ENCODE measurements at places on chromosomes 1 and 21.

GRCh38 chr1:12177999-12178441, 11.2 kb downstream of the TNFRSF1B start:
- peaks cover 24% of the 10 kb centered on the region for H3K36me3 ChIP-seq
- peak overlapping the region; percentile 88 for H3K27ac ChIP-seq
- no peaks in the 10 kb centered on the region for H3K27me3 ChIP-seq
- peak overlapping the region; percentile 44 for H3K4me3 ChIP-seq

DNA sequence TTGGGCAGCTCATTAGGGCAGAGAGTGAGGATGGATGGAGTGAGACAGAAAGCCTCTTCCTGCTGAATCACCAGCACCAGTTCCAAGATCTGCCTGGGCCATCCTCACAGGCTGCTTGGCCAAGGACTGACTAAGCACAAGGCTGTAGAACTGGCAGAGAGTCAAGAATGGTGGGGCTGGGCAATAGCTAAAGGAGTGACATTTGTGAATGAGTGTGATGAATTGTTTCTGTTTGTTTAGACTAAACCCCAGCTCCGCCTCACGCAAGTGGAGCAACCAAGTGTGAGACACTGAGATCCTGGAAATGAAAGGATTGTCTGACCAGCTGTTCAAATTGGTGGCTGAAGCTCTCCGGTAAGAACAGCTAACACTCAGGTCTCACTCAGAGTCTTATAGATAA, 38.6 kb downstream of the BRINP2 start:
- no peaks in the 10 kb centered on the region for H3K4me1 ChIP-seq
- H3K36me3 ChIP-seq: no peaks in the 10 kb centered on the region
- no peaks in the 10 kb centered on the region for H3K27me3 ChIP-seq
- DNase-seq: no peak
- H3K4me3 ChIP-seq: no peak overlapping the region
- H3K27ac ChIP-seq: no peak overlapping the region

- no peaks in the 10 kb centered on the region for H3K36me3 ChIP-seq
- no peaks in the 10 kb centered on the region for H3K4me1 ChIP-seq
- H3K4me3 ChIP-seq: no peak overlapping the region
- H3K27me3 ChIP-seq: no peaks in the 10 kb centered on the region
- no peak for DNase-seq
These were observed 109.4 kb downstream of the RGL1 start for GRCh38 chr1:183914276-183914675.

GRCh38 chr1:229629261-229629660, 3.2 kb downstream of the URB2 start:
- peaks cover 4% of the 10 kb centered on the region for H3K36me3 ChIP-seq
- no peak for DNase-seq
- no peak overlapping the region for H3K4me3 ChIP-seq
- H3K27me3 ChIP-seq: no peaks in the 10 kb centered on the region
- no peak overlapping the region for H3K27ac ChIP-seq

- H3K27ac ChIP-seq: no peak overlapping the region
- H3K4me1 ChIP-seq: peaks cover 6% of the 10 kb centered on the region
- H3K36me3 ChIP-seq: no peaks in the 10 kb centered on the region
- no peaks in the 10 kb centered on the region for H3K27me3 ChIP-seq
- no peak for DNase-seq
These were observed 14.0 kb upstream of the SYNC start for GRCh38 chr1:32716312-32717148.

DNA sequence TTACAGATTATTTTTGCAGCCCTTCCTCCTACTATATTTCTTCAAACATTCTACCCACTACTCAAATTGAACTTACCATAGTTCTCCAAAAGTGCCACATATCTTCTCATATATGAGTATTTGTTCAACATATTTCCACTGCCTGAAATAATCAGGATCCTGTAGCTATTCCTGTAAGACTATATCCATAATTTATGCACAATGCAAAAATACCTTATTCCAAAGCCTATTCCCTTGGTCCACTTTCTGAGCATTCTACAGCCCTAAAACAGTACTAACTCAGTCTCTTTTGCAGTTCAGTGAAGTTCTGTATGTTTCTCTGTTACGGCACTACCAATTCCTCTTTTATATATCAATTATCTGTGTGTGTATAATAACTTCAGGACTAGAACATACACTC, 1283.7 kb upstream of the ADGRL2 start:
- no peaks in the 10 kb centered on the region for H3K4me1 ChIP-seq
- H3K27me3 ChIP-seq: no peaks in the 10 kb centered on the region
- H3K27ac ChIP-seq: no peak overlapping the region
- H3K36me3 ChIP-seq: no peaks in the 10 kb centered on the region

DNA sequence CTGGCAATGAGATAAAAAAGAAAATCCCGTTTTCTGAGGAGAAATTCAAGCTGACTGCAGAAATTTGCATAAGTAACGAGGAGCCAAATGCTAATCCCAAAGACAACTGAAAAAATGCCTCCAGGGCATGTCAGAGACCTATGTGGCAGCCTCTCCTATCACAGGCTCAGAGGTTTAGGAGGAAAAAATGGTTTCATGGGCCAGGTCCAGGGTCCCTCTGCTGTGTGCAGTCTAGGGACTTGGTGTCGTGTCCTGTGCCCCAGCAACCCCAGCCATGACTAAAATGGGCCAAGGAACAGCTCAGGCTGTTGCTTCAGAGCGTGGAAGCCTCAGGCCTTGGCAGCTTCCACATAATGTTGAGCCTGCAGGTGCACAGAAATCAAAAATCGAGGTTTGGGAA, 456.5 kb downstream of the DPYD start:
- DNase-seq: no peak
- H3K36me3 ChIP-seq: no peaks in the 10 kb centered on the region
- no peak overlapping the region for H3K27ac ChIP-seq
- H3K4me3 ChIP-seq: no peak overlapping the region

GRCh38 chr1:173093691-173094445, 43.1 kb upstream of the TNFSF18 start:
- no peak overlapping the region for H3K27ac ChIP-seq
- no peaks in the 10 kb centered on the region for H3K4me1 ChIP-seq
- DNase-seq: no peak
- H3K4me3 ChIP-seq: no peak overlapping the region

GRCh38 chr1:91684481-91685196, 184.0 kb downstream of the CDC7 start:
- no peak overlapping the region for H3K4me3 ChIP-seq
- H3K4me1 ChIP-seq: peaks cover 8% of the 10 kb centered on the region
- H3K27me3 ChIP-seq: no peaks in the 10 kb centered on the region
- DNase-seq: no peak
- H3K27ac ChIP-seq: no peak overlapping the region

- no peaks in the 10 kb centered on the region for H3K27me3 ChIP-seq
- H3K4me3 ChIP-seq: no peak overlapping the region
- peaks cover 8% of the 10 kb centered on the region for H3K4me1 ChIP-seq
- DNase-seq: no peak
These were observed 166.1 kb downstream of the HIVEP3 start for GRCh38 chr1:41752514-41753170.

- H3K27me3 ChIP-seq: no peaks in the 10 kb centered on the region
- peak overlapping the region; percentile 11 for H3K27ac ChIP-seq
- H3K4me3 ChIP-seq: no peak overlapping the region
- no peak for DNase-seq
- peaks cover 41% of the 10 kb centered on the region for H3K4me1 ChIP-seq
- H3K36me3 ChIP-seq: no peaks in the 10 kb centered on the region
These were observed 32.1 kb downstream of the ARID4B start for GRCh38 chr1:235295902-235296350.

DNA sequence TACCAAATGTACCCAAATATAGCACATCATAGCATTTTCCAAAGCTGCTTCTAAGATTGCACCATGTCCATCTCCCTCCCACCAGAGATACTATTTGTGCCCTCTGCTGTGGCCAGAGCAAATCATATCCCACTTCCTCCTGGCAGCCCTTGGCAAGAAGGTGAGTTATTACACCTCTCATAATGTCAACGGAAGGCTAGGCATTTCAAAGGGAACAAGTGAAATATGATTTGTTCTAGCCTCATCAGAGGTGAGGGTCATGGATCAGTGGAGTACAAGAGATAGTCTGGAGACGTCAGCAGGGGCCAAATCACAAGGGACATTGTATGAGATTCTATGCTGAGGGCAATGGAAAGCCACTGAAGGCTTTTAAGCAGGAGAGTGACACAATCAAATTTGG, 90.2 kb upstream of the BCAR3 start:
- no peaks in the 10 kb centered on the region for H3K4me1 ChIP-seq
- DNase-seq: no peak
- H3K27me3 ChIP-seq: no peaks in the 10 kb centered on the region

DNA sequence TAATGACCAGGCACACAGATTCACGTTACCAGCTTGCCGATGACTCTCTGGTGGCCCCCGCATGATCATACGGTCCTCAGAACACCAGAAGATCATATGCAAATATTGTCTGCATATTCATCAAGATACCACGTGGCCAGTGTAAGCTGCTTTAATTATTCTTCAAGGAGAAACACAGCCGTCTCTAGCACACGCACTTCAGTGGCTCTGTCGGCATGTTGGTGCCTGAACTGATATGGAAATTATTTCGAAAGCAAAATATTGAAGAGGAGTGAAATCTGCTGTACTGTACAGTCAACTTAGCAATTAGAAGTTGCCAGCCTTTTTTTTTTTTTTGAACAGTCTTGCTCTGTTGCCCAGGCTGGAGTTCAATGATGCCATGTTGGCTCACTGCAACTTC, 5.9 kb upstream of the KIF26B start:
- DNase-seq: no peak
- H3K4me1 ChIP-seq: peaks cover 7% of the 10 kb centered on the region
- H3K4me3 ChIP-seq: no peak overlapping the region
- H3K27me3 ChIP-seq: peaks cover 2% of the 10 kb centered on the region
- H3K36me3 ChIP-seq: no peaks in the 10 kb centered on the region
- no peak overlapping the region for H3K27ac ChIP-seq

- H3K4me3 ChIP-seq: no peak overlapping the region
- no peak for DNase-seq
- H3K36me3 ChIP-seq: no peaks in the 10 kb centered on the region
- no peaks in the 10 kb centered on the region for H3K4me1 ChIP-seq
These were observed 32.7 kb downstream of the FCER1A start for GRCh38 chr1:159334797-159335196.

DNA sequence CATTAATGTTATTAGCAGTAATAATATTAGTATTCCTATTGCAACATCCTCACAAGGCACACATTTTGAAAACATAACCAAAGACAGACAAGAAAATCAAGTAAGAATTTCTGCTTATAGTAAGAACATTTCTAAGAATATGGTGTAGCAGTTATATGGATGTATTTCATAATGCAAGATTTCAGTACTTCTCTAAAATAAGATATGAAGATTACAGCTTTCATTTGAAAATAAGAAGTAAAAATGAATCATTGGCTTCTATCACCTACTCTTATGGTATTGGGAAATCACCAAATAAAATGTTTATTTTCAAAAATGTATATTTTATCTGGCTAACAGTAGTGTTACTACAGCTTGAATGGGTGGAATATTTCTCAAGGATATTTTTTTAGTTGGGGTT, 103.8 kb upstream of the USP25 start:
- no peaks in the 10 kb centered on the region for H3K4me1 ChIP-seq
- DNase-seq: no peak
- H3K36me3 ChIP-seq: no peaks in the 10 kb centered on the region
- no peak overlapping the region for H3K27ac ChIP-seq
- H3K27me3 ChIP-seq: no peaks in the 10 kb centered on the region

DNA sequence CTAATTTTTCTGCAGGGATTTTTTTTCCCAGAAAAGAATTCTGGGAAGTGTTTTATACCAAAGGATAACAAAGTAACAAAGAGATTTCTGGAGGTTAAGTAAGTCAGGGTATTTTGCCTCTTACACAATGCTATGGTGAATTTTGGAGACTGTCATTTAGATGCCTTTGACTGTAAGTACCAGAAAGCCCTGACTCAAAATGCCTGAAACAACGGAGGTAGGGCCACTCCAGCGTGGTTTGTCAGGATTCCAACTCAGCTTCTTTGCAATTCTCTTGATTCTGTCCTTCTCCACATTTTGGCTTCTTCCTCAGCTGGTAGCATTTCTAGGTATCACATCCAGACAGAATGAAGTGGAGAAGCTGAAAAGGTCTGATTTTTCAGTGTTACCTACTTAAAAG, 106.5 kb downstream of the UCHL5 start:
- H3K4me3 ChIP-seq: no peak overlapping the region
- H3K27ac ChIP-seq: no peak overlapping the region
- H3K4me1 ChIP-seq: no peaks in the 10 kb centered on the region
- DNase-seq: no peak
- no peaks in the 10 kb centered on the region for H3K36me3 ChIP-seq

DNA sequence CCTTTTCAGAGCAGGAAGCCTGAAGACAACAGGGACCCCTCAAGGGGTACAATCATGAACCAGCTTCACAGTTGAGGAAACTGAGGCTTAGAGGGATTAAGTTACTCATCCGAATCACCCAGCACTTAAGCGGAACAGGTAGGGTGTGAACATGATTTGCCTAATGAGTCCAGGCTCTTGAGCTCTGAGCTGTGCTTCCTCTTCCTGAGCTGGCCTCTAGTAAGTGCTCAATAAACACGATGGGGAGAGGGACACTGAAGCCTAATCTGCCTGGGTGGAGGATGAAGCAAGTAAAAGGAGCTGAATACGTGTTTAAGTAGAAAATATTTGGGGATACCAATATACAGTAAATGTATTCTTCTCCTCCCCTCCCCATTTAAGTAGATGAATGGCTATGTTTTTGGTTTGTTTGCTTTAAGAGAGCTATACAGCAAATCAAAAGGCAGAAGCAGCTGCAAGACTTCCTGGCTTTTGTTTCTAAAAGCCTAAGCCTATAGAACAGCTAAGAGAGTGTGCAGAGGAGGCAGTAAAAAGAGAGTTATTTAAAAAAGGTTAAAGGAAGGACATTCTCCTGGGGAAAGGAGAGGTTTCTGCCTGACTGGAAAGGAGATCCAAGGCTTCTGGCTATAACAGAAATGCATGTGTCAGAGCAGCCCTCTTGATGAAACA, 20.5 kb downstream of the STPG1 start:
- H3K36me3 ChIP-seq: no peaks in the 10 kb centered on the region
- H3K27ac ChIP-seq: peak overlapping the region; percentile 88
- H3K4me3 ChIP-seq: no peak overlapping the region
- no peaks in the 10 kb centered on the region for H3K27me3 ChIP-seq

DNA sequence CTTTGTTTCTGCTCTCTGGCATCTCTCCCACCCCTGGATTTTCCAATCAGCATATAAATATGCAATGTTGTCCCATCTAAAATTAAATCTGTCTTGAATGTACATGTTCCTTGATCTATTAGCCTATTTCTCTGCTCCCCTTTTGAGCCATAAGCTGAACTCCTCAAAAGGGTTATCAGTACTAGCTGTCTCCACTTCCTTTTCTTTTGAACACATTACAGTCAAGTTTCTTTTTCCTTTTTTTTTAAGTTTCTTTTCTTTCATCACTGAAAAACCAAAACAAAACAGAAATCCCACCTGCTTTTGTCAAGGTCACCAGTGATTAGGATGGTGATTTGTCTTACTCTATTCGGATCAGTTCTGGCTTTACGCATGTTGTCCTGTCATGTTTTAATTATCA, 29.3 kb downstream of the XCL2 start:
- no peak overlapping the region for H3K4me3 ChIP-seq
- peaks cover 19% of the 10 kb centered on the region for H3K4me1 ChIP-seq
- no peak overlapping the region for H3K27ac ChIP-seq
- H3K36me3 ChIP-seq: no peaks in the 10 kb centered on the region
- no peak for DNase-seq

Data from effector memory CD4-positive, alpha-beta T cell (primary cell).